Iris pigment epithelial cell (primary cell): ENCODE measurements at places on chromosomes 5 and 9.

GRCh38 chr5:125140855-125141254, 394.4 kb upstream of the ZNF608 start:
- DNase-seq: peak; percentile 92

- peak; percentile 39 for DNase-seq
Observed at GRCh38 chr5:130198927-130199326, 294.7 kb downstream of the CHSY3 start.

GRCh38 chr9:32497921-32498320, 28.1 kb downstream of the RIGI start:
- DNase-seq: no peak

- no peak for DNase-seq
Observed at GRCh38 chr5:176625966-176626875, 4.1 kb downstream of the SNCB start.

DNA sequence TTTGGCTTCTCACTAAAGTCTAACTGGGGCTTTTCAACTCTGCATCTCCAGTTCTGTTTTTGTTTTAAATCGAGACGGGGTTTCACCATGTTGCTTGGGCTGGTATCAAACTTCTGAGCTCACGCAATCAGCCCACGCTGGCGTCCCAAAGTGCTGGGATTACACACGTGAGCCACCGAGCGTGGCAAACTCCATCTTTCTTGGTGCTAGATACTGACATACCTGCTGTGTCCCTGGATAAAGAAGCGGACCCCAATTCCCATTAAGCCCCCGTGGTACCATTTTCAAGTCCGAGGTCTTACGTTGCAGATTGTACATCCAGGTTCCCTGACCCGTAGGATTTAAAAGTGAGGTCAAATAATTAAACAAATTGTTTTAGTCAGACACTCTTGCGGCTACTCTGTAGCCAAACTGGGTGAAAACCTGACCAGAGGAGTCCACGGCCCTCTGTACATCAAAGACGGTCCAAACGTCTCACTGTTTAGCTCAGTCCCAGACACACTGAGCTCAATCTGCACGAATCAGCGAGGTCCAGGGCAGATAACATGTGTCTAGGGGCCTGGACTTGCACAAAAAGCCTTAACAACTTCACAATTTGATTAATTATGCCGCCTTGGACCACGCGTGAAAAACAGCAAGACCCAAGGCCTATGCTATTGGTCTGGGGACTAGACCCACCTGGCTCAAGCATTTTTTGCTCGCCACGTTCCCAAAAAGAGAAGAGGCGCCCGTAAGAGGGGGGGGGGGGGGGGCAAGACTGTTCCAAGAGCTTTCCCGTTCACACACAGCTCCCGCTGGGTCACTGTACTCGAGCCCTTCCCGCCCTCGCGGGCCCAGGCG, 727 bp upstream of the DNAJA1 start:
- DNase-seq: peak; percentile 51

DNA sequence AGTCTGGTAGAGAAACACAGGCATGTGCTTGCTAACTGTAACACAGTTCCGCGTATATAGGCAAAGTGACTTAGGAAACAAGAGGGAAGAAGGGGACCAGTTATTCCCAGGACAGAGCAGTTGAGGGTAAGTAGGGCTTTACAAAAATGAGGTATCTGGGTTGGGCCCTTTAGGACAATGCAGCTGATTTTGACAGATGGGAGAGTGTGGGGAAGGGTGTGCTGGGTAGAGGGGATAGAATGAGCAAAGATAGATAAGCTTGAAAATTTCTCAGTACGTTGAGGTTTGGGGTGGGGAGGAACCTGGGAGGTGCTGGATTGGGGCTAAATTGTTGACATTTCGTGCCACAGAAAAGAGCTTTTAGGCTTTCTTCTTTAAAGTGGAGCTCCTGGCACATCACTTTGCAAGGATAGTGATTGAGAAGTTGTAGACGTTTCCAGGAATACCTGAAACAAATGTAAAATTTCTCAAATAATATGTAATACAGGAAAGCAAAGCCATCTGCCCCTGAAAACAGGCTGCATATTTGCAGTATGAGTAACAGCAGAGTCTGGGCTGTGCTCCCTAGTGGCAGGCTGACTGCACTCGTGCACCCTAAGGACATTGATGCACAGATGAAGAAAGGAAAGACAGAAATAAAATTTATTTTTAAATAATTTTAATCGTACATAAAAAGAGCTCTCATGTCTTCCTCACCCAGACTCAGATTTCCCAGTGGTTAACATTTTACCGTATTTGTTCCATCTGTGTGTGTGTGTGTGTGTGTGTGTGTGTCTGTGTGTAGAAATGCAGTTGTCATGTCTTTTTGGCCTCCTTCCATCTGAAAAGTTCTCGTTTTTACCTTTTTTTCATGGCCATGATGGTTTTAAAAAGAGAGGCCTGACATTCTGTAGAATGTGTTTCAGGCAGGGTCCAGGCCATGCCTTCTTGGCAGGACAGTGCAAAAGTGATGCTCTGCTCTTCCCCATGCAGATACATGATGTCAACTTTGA, 144.9 kb upstream of the DMRT1 start:
- DNase-seq: peak; percentile 83

DNA sequence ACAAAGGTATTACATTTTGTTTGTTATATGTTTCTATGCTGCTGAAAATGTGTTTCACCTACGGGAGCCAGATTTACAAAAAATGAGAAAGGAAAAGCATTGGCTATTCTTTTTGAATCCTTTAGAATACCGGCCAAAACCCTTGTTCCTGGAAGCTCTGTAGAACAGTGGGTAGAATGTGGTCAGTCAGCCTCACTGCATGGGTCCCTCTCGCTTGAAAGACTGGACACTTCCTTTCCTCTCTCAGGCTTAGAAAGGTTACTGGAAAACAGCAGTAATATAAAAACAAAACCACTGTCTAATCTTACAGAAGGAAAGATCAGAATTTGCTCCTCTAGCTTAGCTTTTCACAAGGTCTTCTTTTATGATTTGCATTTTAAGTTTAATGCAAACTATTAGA, 45.1 kb downstream of the OSTF1 start:
- no peak for DNase-seq

- peak; percentile 80 for DNase-seq
Observed at GRCh38 chr5:15009420-15009819, 137.8 kb upstream of the ANKH start.

- no peak for DNase-seq
Observed at GRCh38 chr5:156277290-156277689, 49.7 kb upstream of the SGCD start.
